Iris pigment epithelial cell (primary cell): ENCODE measurements at places on chromosomes 3 and 15.
A peak's percentile ranks its signal among the peaks of the same experiment; 100 is the strongest.

GRCh38 chr3:156131799-156132198 lies 11.4 kb downstream of the KCNAB1 start:
- DNase-seq: no peak

DNA sequence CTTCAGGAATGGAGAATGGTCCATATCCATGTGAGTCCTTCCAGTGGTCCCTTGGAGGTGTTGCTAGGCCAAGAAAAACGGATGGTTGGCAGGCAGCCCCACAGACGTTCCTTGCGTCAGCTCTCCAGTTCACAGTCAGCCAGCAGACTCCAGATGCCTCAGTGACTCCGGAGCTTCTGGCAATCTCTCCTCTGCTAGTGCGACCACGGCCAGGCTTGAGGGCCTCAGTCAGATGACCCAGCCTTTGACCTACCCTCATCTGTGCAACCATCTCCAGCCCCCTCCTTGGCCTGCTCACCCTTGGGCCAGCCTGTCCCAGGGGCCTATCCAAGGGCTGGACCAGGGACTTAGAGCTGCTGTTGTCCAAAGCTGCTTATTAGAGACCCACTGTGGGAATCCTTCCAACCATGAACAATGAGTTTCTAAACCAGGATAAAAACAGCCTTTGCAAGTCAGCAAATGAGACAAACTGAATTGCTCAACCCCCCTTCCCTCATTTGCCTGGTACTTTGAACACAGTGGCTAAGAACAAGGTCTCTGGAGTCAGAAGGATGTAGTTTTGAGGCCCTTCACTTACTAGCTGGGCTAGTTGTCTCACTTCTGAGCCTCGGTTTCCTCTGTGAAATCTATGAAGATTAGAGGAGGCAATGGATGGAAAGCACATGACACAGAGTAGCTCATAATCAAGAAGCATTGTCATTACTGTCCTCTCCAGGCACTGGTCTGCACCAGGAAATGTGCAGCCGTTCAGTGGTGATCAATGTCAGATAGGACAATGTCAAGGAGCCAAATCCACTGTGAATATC lies 44.8 kb downstream of the ANP32A start:
- peak; percentile 51 for DNase-seq

DNA sequence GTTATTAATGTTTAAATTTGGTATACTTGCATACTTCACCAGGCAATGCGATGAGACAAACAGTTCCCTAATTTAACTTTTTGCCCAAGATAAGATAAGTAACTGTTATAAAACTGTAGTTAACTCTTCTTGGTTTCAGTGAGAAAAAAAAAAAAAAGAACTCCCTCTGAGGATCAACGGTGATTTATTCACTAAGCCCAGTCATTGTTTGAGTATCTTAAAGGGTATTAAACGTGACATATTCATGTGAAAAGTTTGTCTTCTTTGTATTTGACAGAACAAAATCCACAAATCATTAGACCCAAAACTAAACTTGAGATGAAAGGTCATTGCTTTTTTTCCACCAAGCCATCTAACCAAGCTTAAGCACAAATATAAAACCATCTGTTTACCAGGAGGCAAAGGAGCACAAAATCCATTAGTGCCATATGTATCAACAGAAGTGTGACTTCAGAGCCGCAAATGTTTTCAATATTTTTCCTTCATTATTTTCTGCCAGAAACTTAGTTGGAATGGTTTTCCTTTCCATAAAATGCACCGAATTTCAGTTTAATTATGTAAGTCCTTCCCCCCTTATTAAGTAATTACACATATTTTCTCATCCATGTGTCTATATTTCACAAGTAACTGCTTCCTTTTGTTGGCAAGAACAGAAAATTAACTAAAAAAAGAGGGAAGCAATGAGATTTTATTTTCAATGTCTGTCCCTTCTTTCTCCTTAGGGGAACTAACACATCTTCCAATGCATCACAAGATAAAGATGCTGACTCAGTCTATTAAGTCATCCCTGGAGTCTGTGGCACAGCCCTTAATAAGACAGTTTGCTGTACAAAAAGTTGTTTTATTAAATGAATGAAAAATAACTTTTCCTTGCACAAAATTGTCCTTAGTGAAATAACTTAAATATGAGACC lies 92.2 kb upstream of the RAP2B start:
- DNase-seq: peak; percentile 79

DNA sequence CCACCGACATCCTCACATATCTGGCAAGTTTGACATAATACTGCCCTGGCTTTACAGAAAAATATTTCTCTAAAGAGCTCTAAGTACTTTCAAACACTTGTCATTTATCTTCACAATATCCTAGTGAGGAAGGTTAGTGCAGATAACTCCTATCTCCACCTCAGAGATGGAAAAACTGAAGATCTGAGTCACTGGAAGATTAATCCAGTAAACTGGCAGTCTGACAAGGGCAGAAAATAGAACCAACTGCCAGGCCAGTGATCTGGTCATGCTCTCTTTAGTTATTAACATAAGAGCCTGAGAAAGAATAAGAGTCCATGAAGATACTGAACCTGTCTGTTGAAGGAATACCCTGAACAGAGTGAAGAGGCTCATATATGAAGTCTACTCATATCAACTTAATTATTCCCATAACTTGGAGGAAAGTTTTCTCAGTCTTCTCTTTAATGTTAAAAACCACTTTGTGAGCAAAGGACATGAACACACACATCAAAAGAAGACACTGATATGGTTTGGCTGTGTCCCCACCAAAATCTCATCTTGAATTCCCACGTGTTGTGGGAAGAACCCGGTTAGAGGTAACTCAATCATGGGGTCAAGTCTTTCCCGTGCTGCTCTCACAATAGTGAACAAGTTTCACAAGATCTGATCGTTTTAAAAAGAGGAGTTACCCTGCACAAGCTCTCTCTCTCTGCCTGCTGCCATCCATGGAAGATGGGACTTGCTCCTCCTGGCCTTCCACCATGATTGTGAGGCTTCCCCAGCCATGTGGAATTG lies 61.4 kb downstream of the GOLIM4 start:
- peak; percentile 78 for DNase-seq

- DNase-seq: no peak
Measured at GRCh38 chr3:60660026-60660425, 591.2 kb downstream of the FHIT start.

DNA sequence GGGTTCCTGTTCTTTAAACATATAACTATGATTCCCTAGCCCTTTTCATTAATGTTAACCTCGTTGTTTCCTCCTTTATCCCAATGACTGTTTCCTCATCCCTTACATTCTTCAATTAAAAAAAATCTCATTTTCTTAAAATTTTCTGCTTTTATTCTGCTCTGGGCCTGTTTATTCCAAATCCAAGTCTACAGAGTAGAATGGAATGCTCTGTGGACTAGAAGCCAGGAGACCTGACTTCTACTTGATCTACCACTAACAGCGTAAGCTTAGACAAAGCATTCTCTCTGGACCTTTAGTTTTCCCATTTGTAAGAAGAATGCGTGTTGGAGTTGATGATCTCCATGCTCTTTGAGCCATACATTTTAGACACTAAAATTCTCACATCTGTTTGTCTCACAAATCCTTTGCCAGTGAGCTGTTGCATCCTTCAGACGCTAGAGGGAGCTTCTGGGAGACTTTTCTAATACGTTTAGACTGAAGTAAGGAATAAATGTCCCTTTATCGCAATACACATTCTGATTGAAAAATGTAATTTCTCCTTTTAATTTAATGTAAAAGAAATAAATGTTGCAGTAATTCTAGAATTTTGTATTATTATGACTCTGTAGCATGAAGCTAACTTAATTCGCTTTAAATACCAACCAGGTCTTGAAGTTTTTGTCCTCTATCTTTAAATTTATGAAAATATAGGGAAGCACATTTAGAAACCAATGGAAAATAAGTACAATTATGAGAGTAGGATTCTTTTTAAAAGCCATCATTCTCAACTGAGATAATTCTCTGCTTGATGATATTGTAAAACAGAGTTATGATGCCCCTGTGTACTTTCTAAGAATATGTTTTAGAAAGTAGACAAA lies 21.7 kb upstream of the GMNC start:
- DNase-seq: peak; percentile 66

GRCh38 chr3:32913790-32914446 lies 37.5 kb upstream of the CCR4 start:
- peak; percentile 14 for DNase-seq

DNA sequence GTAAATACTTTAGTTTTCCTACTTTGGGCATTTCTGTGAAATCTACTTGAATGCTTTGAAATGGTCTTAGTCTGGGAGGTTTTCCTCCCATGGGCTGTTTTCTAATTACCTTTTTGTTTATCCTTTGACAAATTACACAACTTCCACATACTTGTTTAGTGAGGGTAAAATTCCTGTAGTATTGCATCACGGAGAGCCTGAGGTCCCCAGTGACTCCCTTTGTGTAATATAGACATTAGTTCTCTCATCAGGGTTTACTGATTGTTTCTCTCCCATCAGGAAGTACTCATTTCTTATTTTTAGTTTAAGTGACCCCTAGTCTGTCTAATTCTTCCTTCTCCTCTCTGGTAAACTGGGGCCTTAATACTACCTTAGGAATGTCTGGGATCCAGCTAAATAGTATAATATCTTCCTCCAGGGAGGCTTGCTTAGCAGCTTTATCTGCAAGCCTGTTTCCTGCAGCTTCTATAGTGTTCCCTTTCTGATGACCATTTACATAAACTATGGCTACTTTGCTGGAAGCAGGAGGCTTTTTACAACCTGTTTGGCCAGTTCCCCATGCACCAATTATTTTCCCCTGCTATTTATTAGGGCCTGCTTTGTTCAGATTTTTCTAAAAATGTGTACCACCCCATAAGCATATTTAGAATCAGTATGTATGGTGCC lies 87.2 kb upstream of the XCR1 start:
- peak; percentile 89 for DNase-seq

- DNase-seq: peak; percentile 85
Measured at GRCh38 chr3:189824629-189825312, 193.6 kb downstream of the TP63 start.

GRCh38 chr3:195001261-195001660 lies 269.7 kb downstream of the XXYLT1 start:
- DNase-seq: no peak

GRCh38 chr15:32844118-32844711 lies 126.4 kb downstream of the GREM1 start:
- DNase-seq: no peak

GRCh38 chr3:32569540-32570420 lies 878 bp downstream of the DYNC1LI1 start:
- no peak for DNase-seq

- no peak for DNase-seq
Measured at GRCh38 chr3:124529826-124530571, 200.3 kb upstream of the UMPS start.

DNA sequence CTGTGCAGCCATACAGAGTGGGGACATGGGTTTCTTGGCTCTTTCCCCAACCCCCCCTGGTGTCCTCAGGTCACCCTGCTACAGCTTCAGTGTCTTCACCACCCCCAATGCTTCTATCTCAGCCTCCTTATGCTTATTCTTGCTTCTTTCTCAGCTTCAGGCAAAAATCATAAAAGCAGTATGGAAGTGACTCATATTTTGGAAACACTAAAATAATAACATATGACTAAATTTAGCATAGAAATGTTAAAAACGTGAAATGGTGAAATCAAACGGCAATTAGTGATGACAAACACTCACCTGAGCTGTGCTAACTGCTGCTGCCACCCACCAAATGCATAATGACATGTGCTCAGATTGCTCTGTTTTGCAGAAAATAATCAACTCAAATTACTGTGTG lies 475.2 kb upstream of the EPHA3 start:
- no peak for DNase-seq
